ENCODE measurements at places on chromosomes 6 and 20.

- DNase-seq, result no peak
Observed at GRCh38 chr6:22068561-22069305, 228.1 kb downstream of the PRL start.

- no peak for DNase-seq
Observed at GRCh38 chr6:37127961-37128862, 41.7 kb upstream of the PIM1 start.

- no peak for DNase-seq
Observed at GRCh38 chr6:33373960-33374910, 17.4 kb upstream of the KIFC1 start.

GRCh38 chr6:150891888-150892485 lies 26.5 kb downstream of the MTHFD1L start:
- DNase-seq, result peak; percentile 92

- no peak for DNase-seq
Observed at GRCh38 chr20:37365760-37366638, 20.1 kb downstream of the SRC start.

- DNase-seq, result no peak
Observed at GRCh38 chr6:7203939-7204338, 96.2 kb downstream of the RREB1 start.

DNA sequence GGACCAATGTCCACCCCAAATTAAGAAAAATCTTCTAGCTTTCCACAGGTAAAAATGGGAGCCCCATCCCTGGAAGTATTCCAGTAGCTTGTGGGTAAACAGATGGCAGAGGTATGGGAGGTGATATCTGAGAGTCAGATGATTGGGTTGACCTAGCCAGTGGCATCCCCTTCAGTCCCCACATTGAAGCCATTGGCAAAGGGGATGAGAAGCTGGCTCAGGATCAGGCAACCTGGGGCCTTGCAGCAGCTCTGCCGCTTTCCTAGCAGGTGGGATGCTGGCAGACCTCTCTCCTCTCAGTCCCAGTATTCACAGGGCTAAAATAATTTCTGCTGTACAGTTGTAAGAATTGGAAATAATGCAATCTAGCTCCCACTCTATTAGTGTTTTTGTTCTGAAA lies 108.9 kb upstream of the KCNG1 start:
- no peak for DNase-seq

- peak; percentile 94 for DNase-seq
Observed at GRCh38 chr6:148441454-148441911, 98.8 kb downstream of the SASH1 start.

GRCh38 chr6:69863766-69864165 lies 2.6 kb upstream of the COL19A1 start:
- no peak for DNase-seq

GRCh38 chr20:62873280-62873679 lies 11.7 kb upstream of the TCFL5 start:
- DNase-seq, result no peak

GRCh38 chr6:100035873-100036653 lies 42.0 kb upstream of the MCHR2 start:
- DNase-seq, result peak; percentile 2

DNA sequence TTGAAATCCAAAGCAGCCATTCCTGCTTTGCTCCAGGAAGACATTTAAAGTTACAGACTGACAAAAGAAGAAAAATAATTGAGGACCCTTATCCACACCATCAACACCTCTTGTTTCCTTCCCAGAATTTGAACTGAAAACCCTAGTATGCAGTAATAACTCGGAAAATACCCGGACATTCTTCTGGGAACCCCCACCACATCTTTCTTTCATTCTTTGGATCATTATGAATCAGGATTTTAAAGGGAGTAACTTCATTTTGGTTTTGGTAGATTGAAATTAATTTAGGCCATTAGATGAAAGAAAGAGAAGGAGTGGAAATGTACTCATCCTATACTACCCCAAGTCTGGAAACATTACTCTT lies 213.8 kb upstream of the MARCKS start:
- DNase-seq, result no peak

DNA sequence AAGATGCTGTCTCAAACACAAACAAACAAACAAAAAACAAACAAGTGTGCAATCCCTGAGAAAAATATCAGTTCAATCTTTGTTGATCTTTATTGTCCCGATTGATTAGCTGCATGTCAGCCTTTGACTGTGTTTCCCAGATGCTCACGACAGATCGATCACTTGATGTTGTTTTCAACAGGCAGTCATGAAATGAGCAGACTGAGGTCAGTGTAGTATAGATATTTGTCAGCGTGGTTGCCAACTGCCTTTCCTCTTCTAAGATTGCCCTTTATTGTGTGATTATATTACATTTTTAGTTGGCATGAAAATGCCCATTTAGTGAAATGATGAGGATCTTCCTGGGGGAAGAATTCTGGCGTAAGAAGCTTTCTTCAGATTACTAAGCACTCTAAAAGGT lies 25.6 kb downstream of the UTRN start:
- no peak for DNase-seq

DNA sequence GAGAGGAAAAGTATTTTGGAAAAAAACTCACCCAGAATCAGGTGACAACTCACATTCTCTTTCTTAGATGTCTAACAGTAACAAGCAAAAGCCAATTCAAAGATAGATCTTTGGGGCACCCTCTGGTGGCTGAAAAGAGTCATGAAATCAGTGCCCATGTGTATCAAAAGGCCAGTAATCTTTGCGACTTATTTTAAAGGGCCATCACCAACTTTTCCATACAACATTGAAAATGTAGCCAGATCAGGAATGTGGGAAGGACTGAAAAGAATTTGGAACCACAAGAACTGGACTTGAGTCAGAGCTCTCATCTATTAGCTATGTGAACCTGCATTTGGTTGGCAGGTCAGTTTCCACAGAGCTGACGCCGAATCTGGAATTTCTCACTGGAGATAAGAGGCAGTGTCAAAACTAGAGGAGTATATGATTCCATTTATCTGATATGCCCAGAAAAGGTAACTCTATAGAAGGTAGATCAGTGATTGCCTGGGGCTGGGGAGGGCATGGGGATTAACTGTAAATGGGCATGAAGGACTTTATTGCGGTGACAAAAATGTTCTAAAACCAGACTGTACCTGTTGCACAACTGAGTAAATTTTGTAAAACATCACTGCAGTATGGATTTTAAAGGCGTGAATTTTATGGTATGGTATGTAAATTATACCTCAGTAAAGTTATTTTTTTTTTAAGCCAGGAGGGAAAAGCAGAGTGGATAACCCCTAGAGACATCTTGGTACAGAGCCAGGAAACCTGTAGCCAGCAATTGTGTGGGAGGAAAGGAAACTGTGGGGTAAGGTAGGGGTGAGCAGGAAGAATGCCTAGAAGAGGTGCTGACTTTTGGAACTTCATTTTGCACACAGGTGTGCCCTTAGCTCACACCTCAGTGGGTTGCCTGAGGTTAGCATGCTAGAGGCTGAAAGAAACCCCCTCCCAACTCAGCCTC lies 117.1 kb upstream of the ASF1A start:
- peak; percentile 85 for DNase-seq

DNA sequence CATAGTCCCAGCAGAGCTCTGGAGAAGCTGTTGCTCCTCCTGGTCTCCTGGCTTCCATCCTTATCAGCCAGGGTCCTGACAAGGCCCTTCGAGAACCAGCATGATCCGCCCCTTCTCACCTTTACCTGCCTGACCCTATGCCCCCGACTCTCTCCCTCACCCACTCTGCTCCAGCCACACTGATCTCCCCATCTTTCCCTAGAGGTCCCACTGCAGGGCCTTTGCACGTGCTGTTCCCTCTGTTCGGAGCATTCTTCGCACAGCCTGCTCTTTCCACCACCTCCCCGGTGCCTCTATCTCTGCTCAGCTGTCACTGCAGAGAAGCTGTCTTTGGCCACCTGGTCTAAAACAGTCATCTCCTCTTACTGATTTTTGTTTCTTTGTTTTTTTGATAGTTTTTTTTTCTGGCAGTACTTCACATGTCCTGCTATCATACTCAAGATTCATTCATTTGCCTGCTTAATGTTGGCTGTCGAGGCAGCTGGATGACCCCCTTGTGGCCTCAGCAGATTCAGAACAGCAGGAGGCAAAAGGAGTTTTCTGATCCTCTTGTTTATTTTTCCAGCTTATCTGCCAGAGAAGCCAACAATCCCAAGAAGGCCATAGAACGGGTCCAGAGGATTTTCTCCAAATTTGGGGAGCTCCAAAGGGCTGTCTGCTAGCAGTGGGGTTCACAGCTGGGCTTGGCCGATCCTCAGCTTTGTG lies 1.6 kb upstream of the PTGIS start:
- DNase-seq, result no peak

GRCh38 chr6:169803271-169803811 lies 51.9 kb downstream of the ERMARD start:
- DNase-seq, result no peak

GRCh38 chr6:138088326-138088762 lies 18.9 kb downstream of the PERP start:
- peak; percentile 52 for DNase-seq

DNA sequence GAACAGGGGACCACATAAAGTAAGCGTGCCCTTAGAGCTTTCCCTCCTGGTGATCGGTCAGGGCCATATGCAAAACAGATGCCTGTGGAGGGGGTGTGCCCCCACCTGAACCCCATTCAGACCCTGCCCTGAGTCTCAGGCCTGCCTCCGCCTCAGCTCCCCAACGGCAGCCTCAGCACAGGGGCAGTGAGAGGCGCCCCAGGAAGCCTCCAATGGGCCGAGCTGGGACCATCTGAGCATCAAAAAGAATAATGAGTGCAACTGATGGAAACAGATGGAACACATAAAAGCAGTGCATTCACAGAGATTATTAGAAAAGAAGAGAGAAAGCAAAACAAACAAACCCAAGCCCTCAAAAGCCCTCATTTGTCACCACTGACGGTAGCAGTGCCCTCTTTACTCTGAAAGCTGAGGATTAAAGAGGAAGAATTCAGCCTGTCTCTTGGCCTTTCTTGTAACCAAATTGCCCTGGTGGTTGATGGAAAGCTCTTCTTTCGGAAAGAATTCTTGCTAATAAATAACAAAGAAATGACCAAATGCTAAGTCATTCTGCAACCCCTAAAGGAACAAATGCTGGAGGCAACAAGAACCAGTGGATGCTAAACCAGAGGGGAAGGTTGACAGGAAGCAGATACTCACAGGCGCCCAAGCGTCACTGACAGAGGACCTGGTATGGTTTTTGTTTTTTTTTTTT lies 6.8 kb downstream of the ADISSP start:
- DNase-seq, result no peak

GRCh38 chr6:147037881-147038280 lies 166.3 kb upstream of the STXBP5 start:
- no peak for DNase-seq

DNA sequence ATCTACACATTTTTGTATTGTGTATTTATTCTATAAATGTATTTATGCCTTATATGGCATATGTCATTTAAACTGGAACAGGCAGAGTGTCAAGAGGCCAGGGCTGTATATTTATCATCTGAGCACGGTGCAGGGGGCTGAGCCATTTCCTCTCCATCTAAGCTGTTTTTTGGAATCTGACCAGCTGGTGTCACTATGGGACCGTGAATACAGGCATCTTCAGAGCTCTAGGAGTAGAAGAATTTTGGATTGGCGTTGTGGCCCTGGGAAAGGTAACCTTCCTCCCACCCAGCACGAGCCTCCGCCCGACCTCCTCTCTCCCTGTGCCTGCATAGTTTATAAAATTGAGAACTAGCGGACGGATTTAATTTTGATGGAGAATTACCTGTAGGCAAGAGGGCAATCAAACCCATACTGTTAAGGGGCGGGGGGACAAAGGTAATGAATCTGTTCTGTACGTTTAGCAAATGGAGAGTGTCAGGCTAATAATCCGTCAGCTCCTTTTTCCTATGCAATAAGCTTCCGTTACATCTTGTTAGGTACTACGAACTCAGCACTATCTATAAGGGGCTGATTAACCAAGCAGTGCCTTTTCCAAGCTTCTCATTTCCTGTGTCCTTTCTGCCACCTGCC lies 29.0 kb upstream of the EEF1E1 start:
- DNase-seq, result peak; percentile 77

DNA sequence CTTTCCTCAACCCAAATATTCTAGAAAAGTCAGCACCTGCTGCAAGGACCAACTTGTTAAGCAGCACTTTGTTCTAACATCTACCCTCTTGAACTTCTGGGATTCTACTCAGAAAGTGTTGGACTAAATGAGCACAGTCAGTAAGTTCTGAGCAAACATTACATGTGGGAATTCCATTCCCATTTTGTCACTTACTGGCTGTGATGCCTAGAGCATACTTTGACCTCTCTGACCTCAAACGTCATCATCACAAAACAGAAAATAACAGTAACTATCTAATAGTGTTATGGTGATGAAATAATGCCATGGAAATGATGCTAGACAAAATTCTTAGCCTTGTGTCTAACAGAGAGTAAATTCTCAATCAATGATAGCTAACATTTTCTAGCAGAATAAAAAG lies 829.4 kb downstream of the EPHA7 start:
- DNase-seq, result no peak

- DNase-seq, result no peak
Observed at GRCh38 chr20:49831022-49831769, 18.6 kb downstream of the SLC9A8 start.

GRCh38 chr6:137645850-137646249 lies 151.7 kb upstream of the OLIG3 start:
- DNase-seq, result no peak
